Karpas-422 (cell line): ENCODE measurements at places on chromosomes 1 and 21. TPM values are rescaled to one million over a fixed set of nuclear protein-coding genes. Genes with fewer than 3 reads are reported as not detected.

GRCh38 chr1:6275826-6276782, 15.2 kb upstream of the GPR153 start:
- H3K36me3 ChIP-seq = no peaks in the 10 kb centered on the region
- H3K27me3 ChIP-seq = no peaks in the 10 kb centered on the region
- no peak overlapping the region for H3K27ac ChIP-seq
- DNase-seq = no peak

DNA sequence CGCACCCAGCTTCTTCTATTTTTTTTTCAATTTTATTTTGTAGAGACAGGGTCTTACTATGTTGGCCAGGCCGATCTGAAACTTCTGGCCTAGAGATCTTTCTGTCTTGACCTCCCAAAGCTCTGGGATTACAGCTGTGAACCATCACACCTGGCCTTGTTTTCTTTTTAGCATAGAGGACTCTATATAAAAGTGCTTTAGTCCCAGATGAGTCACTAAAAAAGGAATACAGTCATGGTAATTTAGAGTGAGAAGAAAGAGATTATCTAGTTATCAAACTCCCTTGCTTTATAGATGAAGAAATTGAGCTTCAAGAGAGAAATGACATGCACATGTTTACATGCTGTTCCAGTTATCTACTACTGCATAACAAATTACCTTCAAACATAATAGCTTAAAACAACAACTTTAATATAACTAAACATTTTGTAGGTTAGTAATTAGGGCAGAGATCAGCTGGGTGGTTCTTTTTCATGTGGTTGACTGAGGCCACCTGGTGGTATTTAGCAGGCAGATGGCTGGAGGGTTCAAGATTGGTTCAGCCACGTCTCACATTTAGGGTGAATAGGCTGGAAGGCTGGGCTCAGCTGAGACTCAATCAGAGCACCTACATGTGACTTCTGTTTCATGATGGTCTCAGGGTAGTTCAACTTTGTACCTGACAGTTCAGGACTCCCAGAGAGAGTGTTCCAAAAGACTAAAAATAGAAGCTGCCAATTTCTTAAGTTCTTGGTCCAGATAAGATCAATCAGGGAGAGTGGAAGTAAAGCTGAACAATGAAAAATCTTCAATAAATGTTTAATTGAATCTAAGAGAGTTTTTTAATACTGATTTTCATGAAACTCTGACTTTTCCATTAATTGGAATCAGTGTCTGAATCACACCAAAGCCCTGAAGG, 16.9 kb upstream of the MTF2 start:
- DNase-seq = peak; percentile 75
- H3K36me3 ChIP-seq = no peaks in the 10 kb centered on the region
- peak overlapping the region; percentile 49 for H3K27ac ChIP-seq
- no peak overlapping the region for H3K4me3 ChIP-seq
- H3K4me1 ChIP-seq = peaks cover 25% of the 10 kb centered on the region
- H3K27me3 ChIP-seq = no peaks in the 10 kb centered on the region

GRCh38 chr21:35627462-35627861, 432.9 kb downstream of the SETD4 start:
- DNase-seq = no peak
- no peaks in the 10 kb centered on the region for H3K36me3 ChIP-seq
- H3K27ac ChIP-seq = no peak overlapping the region
- no peak overlapping the region for H3K4me3 ChIP-seq
- H3K4me1 ChIP-seq = no peaks in the 10 kb centered on the region

- H3K27me3 ChIP-seq = no peaks in the 10 kb centered on the region
- no peak within 1 kb of the TSS for H3K27ac ChIP-seq
- DNase-seq = no peak
Observed at GRCh38 chr1:161198897-161199431, at the start of gene ADAMTS4. Gene ADAMTS4, minus strand, starts transcription at chr1:161199054. Its CDS starts 427 bp downstream, at chr1:161198627.

DNA sequence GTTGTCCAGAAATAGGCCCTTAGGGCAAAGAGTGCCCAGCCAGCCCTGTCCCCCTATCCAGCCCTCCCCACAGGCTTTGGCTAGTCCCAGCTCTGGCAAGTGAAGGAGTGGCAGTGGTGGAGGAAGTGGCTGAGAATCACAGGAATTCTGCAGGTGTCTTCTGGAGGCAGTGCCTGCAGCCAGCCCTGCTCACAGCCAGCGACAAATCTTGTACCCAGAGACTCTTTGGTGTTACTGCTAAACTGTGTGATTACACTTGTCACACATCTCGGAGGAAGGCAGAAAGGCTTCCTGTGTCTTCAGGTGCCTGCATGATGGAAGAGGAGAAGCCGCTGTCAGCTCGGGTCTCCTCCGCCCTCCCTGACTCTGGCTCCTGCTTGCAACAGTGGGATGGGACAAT, 71.6 kb upstream of the GRIK3 start:
- H3K4me3 ChIP-seq = no peak overlapping the region
- no peak for DNase-seq
- no peaks in the 10 kb centered on the region for H3K4me1 ChIP-seq

DNA sequence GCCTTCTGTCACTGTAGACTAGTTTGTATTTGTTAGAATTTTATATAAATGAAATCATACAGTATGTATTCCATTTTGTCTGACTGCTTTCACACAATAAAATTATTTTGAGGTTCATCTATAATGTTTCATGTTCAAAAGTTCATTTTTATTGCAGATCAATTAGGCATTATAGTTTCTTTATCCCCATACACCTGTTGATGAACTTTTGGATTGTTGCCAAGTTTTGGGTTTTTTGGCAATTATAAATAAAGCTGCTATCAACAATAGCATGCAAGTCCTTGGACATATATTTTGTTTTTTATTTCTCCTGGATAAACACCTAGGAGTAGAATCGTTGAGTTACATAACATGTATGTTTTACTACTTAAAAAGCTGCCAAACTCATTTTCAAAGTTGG, 47.1 kb upstream of the FAM3B start:
- H3K36me3 ChIP-seq = no peaks in the 10 kb centered on the region
- no peak for DNase-seq
- H3K27me3 ChIP-seq = no peaks in the 10 kb centered on the region
- H3K27ac ChIP-seq = no peak overlapping the region
- no peaks in the 10 kb centered on the region for H3K4me1 ChIP-seq

DNA sequence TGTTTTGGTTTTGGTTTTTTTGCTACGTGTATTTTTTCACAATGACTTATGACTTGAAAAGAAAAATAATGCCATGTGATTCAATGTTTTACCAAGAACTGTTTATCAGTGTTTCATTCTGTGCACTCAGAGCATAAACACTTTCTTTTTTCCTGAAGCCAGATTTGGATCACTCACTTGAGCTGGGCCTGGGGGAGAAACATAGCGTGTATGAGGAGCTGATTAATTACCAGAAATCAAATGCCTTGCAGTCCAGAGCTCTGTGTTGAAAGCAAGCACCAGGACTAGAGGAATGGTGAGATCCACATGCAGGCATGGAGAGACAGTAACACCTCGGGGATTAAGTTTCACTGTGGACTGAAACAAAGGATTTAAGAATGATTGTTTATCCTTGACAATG, 642.1 kb upstream of the ADGRL2 start:
- DNase-seq = no peak
- no peaks in the 10 kb centered on the region for H3K4me1 ChIP-seq
- H3K27ac ChIP-seq = no peak overlapping the region
- no peaks in the 10 kb centered on the region for H3K27me3 ChIP-seq
- H3K4me3 ChIP-seq = no peak overlapping the region

DNA sequence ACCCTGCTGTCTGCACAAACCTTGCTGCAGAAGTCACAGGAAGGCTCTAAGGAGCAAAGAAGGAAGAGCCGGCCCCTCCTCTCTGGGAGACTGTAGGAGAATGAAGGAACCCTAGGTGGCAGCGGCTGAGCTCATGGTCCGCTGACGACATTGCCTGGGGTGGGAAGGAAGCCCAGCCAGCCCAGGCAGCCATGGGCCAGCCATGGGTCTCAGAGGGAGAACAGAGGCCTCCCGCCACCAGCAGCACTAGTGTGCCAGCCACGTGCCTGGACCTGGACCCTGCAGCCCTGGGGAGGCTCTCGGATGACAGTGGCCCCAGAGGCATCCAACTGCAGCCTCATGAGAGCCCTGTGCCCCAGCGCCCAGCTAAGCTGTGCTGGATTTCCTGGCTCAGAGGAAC, 49.2 kb upstream of the POFUT2 start:
- no peak for DNase-seq
- H3K4me1 ChIP-seq = no peaks in the 10 kb centered on the region
- H3K27me3 ChIP-seq = no peaks in the 10 kb centered on the region
- no peak overlapping the region for H3K4me3 ChIP-seq

GRCh38 chr1:94612525-94613204, 71.1 kb upstream of the F3 start:
- no peak overlapping the region for H3K27ac ChIP-seq
- H3K36me3 ChIP-seq = no peaks in the 10 kb centered on the region
- H3K4me3 ChIP-seq = no peak overlapping the region
- H3K4me1 ChIP-seq = no peaks in the 10 kb centered on the region
- no peaks in the 10 kb centered on the region for H3K27me3 ChIP-seq

GRCh38 chr1:119582801-119583200, 65.3 kb downstream of the ZNF697 start:
- no peaks in the 10 kb centered on the region for H3K27me3 ChIP-seq
- H3K4me3 ChIP-seq = no peak overlapping the region
- no peaks in the 10 kb centered on the region for H3K4me1 ChIP-seq
- no peak overlapping the region for H3K27ac ChIP-seq
- DNase-seq = peak; percentile 79

DNA sequence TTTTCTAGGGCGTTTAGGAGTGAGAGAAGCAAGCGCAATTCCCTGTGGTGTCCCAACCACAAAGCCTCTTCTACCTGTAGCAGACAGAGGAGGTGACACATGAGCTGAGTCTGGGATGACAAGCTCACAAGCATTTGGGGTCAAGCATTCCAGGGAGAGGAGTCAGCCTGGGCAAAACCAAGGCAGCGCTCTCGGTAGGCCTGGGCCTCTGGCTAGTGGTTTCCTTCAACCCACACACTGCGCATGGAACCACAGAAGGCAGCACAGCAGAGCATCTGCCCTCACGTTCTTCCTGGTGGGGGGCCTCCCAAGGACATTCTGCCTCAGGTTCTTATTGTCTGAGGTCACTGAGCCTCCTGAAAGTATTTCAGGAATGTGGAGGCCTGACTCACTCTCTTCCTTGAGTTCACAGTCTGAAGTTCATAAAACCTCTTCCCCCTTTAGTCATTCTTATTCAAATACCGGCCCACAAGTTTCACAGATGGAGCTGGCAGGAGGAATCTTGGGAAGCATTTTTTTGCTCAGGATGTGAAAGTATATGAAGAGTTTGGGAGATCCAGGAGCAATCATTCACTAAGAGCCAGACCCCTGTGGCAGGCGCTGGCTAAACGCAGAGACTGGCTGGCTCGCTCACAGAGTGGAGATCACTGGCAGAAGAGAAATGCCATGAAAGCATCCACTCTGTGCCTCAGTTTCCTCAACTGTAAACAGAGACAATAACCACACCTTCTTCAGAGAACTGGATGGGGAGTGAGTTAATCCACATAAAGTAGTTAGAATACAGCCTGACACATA, 26.8 kb downstream of the CCN1 start:
- H3K36me3 ChIP-seq = no peaks in the 10 kb centered on the region
- no peak overlapping the region for H3K27ac ChIP-seq
- H3K4me1 ChIP-seq = no peaks in the 10 kb centered on the region
- H3K27me3 ChIP-seq = no peaks in the 10 kb centered on the region
- no peak for DNase-seq

- no peaks in the 10 kb centered on the region for H3K36me3 ChIP-seq
- H3K27me3 ChIP-seq = no peaks in the 10 kb centered on the region
- no peak for DNase-seq
Observed at GRCh38 chr1:206975306-206975705, 5.0 kb upstream of the FCAMR start.

GRCh38 chr1:35808450-35809113, 766 bp downstream of the AGO4 start:
- peak; percentile 48 for DNase-seq
- H3K36me3 ChIP-seq = no peaks in the 10 kb centered on the region
- no peaks in the 10 kb centered on the region for H3K27me3 ChIP-seq
- peak overlapping the region; percentile 80 for H3K4me3 ChIP-seq
- H3K27ac ChIP-seq = no peak overlapping the region
- peaks cover 9% of the 10 kb centered on the region for H3K4me1 ChIP-seq

GRCh38 chr1:3159121-3159520, 90.1 kb downstream of the PRDM16 start:
- DNase-seq = no peak
- H3K36me3 ChIP-seq = no peaks in the 10 kb centered on the region
- no peaks in the 10 kb centered on the region for H3K27me3 ChIP-seq
- H3K27ac ChIP-seq = no peak overlapping the region
- H3K4me1 ChIP-seq = no peaks in the 10 kb centered on the region

DNA sequence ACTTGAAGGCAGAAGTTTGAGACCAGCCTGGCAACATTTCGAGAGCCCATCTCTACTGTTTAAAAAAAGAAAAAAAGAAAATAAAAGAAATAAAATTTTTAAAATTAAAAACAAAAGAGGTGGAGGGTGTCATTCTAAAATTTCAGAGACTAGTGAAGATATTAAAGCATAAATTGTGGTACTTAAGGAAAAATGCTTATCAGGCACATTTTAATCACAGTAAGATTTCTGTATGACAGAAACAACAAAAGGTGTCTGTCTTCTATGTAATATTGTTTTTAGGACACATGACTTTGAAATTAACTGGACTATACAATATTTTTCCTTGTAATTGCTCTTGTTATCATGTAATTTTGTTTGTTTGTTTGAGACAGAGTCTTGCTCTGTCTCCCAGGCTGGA, 4.6 kb downstream of the WASF2 start:
- no peak overlapping the region for H3K4me3 ChIP-seq
- H3K27me3 ChIP-seq = no peaks in the 10 kb centered on the region
- peaks cover 43% of the 10 kb centered on the region for H3K4me1 ChIP-seq
- no peak for DNase-seq
- H3K36me3 ChIP-seq = no peaks in the 10 kb centered on the region

DNA sequence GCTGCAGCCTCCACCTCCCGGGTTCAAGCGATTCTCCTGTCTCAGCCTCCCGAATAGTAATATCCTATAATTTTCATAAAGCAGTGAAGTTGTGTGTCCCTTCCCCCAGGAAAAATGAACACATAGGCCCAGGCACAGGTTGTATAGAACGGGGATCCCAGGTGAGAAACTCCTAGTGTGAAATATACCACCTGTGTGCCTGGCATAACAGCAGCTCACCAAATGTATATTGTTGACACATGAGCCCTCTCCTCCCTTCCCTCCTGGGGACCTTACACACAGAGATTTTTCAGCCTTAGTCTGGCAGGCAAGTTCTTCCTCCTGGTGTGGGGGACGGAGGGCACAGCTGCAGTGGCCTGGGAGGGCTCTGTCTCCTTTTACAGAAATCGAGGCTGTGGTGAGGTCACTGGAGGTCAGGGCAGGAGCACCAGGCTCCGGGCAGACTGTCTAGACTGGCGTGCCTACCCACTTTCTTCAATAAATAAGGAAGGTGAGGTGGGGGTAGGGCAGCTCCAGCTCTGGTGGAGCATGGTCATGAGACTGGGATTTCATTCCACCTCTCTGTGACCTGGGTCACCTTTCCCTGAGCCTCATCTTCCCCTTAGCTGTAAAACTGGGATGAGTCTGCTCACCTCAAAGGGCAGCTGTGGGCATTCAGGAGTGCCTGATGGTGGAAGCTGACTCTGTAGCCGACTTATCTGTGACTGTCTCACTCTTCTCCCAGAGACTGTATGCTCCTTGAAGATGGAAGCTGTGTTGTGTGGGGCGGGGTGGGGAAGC, 14.3 kb downstream of the RCC1 start:
- peaks cover 14% of the 10 kb centered on the region; the same call in 1 of the 2 replicates for H3K36me3 ChIP-seq
- no peaks in the 10 kb centered on the region for H3K27me3 ChIP-seq
- H3K27ac ChIP-seq = no peak overlapping the region
- no peak for DNase-seq

- peak; percentile 73 for DNase-seq
- H3K27me3 ChIP-seq = no peaks in the 10 kb centered on the region
- no peaks in the 10 kb centered on the region for H3K4me1 ChIP-seq
- H3K27ac ChIP-seq = no peak overlapping the region
Observed at GRCh38 chr1:62082456-62083363, 111.9 kb upstream of the L1TD1 start.

Gene SLC9C2
- total RNA-seq = not detected in 2 replicates

Gene EFNA3
- total RNA-seq = 12.2 and 15.7 TPM in 2 replicates

Gene VANGL1
- 0.11 TPM in 1 of 2 replicates, not detected in the other for total RNA-seq

Gene DOP1B
- 1.0 and 2.1 TPM in 2 replicates for total RNA-seq

Gene IGSF9
- not detected in 2 replicates for total RNA-seq

Gene AJAP1
- not detected in 2 replicates for total RNA-seq
